ENCODE measurements at places on chromosomes 3 and 15. TPM values are rescaled to one million over a fixed set of nuclear protein-coding genes. Genes with fewer than 3 reads are reported as not detected.
A peak's percentile ranks its signal among the peaks of the same experiment; 100 is the strongest.

ANKUB1 gene
- not detected for total RNA-seq

GANC gene
- 24.0 TPM for total RNA-seq

DNA sequence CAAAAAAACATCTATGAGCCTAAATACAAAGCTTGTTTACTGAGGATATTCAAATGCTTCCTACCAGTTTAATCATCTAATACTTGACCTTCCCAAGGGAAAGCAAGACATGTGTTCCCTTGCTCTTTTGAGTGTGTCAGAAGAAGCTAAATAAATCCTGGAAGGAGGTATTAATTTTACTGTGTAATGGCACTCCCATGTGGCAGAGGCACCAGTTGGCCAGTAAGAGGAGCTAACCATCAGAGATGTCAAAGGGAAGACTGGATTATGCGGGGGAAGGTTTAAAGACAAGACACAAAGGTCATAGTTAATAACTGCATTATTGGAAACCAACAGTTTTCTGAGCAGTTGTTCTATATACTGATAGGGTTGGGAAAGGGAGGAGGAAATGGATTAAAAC lies 125.1 kb downstream of the SUCLG2 start:
- H3K4me1 ChIP-seq: peaks cover 18% of the 10 kb centered on the region
- H3K27me3 ChIP-seq: no peaks in the 10 kb centered on the region

TM4SF18 gene
- total RNA-seq: not detected

DNA sequence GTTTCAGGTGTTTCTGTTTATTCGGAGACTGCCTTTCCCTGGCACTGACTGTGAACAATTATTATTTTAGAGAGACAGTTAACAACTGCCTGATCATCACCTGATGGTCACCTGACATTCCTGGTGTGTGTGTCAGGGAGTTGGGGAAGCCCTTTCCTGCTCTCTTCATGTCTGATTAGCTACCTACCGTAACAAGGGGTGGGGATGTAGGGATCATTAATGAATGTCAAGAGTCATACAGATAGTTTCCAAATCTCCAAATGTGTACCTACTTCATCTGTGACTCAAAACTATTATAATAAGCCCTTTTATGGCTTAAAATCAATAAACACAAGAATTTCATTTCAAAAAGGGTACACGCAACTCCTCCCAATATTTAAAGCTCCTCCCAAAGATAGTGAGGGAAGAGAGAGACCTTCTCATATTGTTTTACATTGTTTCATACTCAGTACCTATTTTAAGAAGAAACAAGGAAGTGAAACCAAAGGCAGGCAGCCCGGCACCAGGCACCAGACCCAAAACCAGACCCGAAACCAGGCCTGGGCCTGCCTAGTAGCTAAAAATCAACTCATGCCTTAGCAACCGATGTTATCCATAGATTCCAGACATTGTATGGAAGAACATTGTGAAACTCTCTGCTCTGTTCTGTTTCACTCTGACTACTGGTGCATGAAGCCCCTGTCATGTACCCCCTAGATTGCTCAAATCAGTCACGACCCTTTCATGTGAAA lies 844.9 kb upstream of the ALCAM start:
- H3K36me3 ChIP-seq: no peaks in the 10 kb centered on the region
- no peak overlapping the region for H3K27ac ChIP-seq
- no peaks in the 10 kb centered on the region for H3K27me3 ChIP-seq
- no peaks in the 10 kb centered on the region for H3K4me1 ChIP-seq

DNA sequence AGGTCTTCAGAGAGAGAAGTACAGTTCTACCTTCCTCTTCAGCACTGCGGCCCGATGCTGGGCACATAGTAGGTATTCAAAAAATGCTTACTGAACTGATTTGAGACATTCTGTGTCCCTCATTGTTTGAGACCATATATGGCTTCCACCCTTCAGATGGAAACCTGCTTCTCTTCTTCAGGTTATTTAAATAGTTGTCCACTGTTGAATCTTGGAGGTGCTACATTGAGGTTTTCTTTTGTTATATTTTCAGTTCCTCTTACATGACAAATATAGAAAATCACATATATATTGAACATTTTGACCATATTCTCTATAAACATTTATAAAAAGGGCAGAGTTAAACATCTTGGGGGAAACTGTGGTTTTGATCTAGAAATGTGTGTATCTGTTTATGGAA lies 200.2 kb upstream of the LRRC3B start:
- H3K36me3 ChIP-seq: no peaks in the 10 kb centered on the region
- H3K27ac ChIP-seq: no peak overlapping the region
- H3K27me3 ChIP-seq: no peaks in the 10 kb centered on the region

- no peak for DNase-seq
- no peaks in the 10 kb centered on the region for H3K36me3 ChIP-seq
- H3K4me1 ChIP-seq: no peaks in the 10 kb centered on the region
- no peak overlapping the region for H3K4me3 ChIP-seq
- no peak overlapping the region for H3K27ac ChIP-seq
These were observed 156.0 kb upstream of the ROPN1 start for GRCh38 chr3:124147946-124148345.

AGTR1 gene
- not detected for total RNA-seq

RETNLB gene
- total RNA-seq: not detected

- H3K27ac ChIP-seq: no peak overlapping the region
- peak; percentile 51 for DNase-seq
- H3K27me3 ChIP-seq: peaks cover 10% of the 10 kb centered on the region
These were observed 57.5 kb upstream of the TRA2B start for GRCh38 chr3:185995352-185995751.

WNT5A gene
- 14.5 TPM for total RNA-seq

GRCh38 chr3:55765398-55765797 lies 278.3 kb upstream of the WNT5A start:
- no peaks in the 10 kb centered on the region for H3K36me3 ChIP-seq
- H3K4me1 ChIP-seq: no peaks in the 10 kb centered on the region
- no peak for DNase-seq
- H3K27ac ChIP-seq: no peak overlapping the region
- H3K4me3 ChIP-seq: no peak overlapping the region

GRCh38 chr15:56917652-56918045 lies 795 bp upstream of the TCF12 start:
- peak overlapping the region; percentile 75 for H3K27ac ChIP-seq
- DNase-seq: no peak
- peaks cover 6% of the 10 kb centered on the region for H3K4me1 ChIP-seq
- H3K36me3 ChIP-seq: peaks cover 19% of the 10 kb centered on the region
- H3K27me3 ChIP-seq: no peaks in the 10 kb centered on the region
- H3K4me3 ChIP-seq: peak overlapping the region; percentile 85

PAQR5 gene
- 16.7 TPM for total RNA-seq

EIF4E3 gene
- 4.3 TPM for total RNA-seq

DNA sequence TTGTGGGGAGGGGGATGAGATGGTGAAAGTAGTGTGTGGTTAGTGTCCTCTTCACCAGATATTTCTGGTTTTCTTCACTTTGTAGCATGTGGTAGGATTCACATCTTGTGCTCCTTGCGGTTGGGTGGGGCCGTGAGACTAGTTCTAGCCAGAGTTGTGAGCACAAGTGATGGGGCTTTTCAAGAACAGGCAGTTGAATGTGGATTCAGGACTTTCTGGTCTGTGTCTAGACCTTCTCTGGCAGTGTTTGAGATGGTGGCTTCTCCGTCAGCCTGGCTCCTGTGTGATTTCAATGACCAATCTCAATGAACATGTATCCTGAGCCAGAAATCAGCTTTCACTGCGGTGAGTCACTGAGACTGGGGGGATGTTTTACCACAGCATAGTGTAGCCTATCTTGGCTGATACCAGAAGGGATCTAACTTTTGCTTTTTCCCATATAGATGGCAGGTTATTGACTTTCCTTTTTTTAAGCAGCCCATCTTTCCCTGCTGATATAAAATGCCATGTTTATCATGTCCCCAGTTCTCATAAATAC lies 82.6 kb downstream of the RPLP1 start:
- peak; percentile 34 for DNase-seq
- peaks cover 9% of the 10 kb centered on the region for H3K27me3 ChIP-seq
- no peaks in the 10 kb centered on the region for H3K4me1 ChIP-seq

GRCh38 chr3:25895443-25895842 lies 105.6 kb downstream of the OXSM start:
- H3K36me3 ChIP-seq: no peaks in the 10 kb centered on the region
- DNase-seq: no peak
- no peak overlapping the region for H3K4me3 ChIP-seq
- no peaks in the 10 kb centered on the region for H3K4me1 ChIP-seq

- H3K4me1 ChIP-seq: no peaks in the 10 kb centered on the region
- no peak overlapping the region for H3K27ac ChIP-seq
- no peak overlapping the region for H3K4me3 ChIP-seq
- no peaks in the 10 kb centered on the region for H3K36me3 ChIP-seq
- H3K27me3 ChIP-seq: no peaks in the 10 kb centered on the region
These were observed 65.1 kb upstream of the EPHA3 start for GRCh38 chr3:89042236-89042835.

ZNF662 gene
- not detected for total RNA-seq

GRK7 gene
- total RNA-seq: not detected
